ENCODE measurements at places on chromosomes 12 and 14. TPM values are rescaled to one million over a fixed set of nuclear protein-coding genes. Genes with fewer than 3 reads are reported as not detected.

GALNT8 gene
- not detected for total RNA-seq

KRT7 gene
- total RNA-seq: 2.2 TPM

BATF gene
- total RNA-seq: 1.8 TPM

ARMH4 gene
- total RNA-seq: 6.4 TPM

GDF3 gene
- total RNA-seq: not detected

TAS2R10 gene
- 0.87 TPM for total RNA-seq

WNT1 gene
- not detected for total RNA-seq

RND1 gene
- 0.62 TPM for total RNA-seq

GALNT16 gene
- total RNA-seq: 1.8 TPM

RNF212B gene
- not detected for total RNA-seq

GNS gene
- total RNA-seq: 174 TPM

VASH1 gene
- total RNA-seq: 7.8 TPM

BHLHE41 gene
- total RNA-seq: 3.8 TPM

RASSF8 gene
- total RNA-seq: 130 TPM

TSPAN9 gene
- 44.2 TPM for total RNA-seq

NRXN3 gene
- under 0.01 TPM for total RNA-seq

CLEC2A gene
- total RNA-seq: not detected

Data from aortic smooth muscle cell (primary cell).